ENCODE measurements at places on chromosomes 1 and 21. TPM values are rescaled to one million over a fixed set of nuclear protein-coding genes. Genes with fewer than 3 reads are reported as not detected.

The GJA8 gene
- not detected for total RNA-seq

- DNase-seq: no peak
Measured at GRCh38 chr1:43373066-43373940, 5.5 kb upstream of the ELOVL1 start.

GRCh38 chr21:15182731-15183130 is 117.9 kb upstream of the NRIP1 start:
- DNase-seq: no peak

DNA sequence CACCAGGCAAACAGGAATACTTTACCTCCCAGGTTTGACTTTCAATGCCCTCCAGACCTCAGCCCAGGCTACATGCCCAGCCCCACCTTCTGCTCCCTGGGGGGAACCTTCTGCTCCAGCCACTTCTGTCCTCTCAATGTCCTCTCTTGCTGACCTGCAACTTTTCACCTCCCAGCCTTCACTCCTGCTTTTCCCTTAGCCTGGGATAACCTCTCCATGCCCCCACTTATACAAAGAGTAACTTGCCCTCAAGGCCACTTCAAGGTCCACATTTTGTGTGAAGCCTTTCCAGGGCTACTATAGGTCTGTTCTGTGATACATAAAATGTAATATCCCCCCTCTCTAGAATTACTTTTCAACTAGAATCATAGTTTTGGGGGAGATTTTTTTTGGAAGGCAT is 21.7 kb downstream of the SERTAD4 start:
- no peak for DNase-seq
